Kidney glomerular epithelial cell (primary cell): ENCODE measurements at places on chromosomes 3 and 15.

- no peak for DNase-seq
Measured at GRCh38 chr3:487614-488013, 291.1 kb downstream of the CHL1 start.

GRCh38 chr15:75051191-75051608, 27.8 kb downstream of the PPCDC start:
- no peak for DNase-seq

DNA sequence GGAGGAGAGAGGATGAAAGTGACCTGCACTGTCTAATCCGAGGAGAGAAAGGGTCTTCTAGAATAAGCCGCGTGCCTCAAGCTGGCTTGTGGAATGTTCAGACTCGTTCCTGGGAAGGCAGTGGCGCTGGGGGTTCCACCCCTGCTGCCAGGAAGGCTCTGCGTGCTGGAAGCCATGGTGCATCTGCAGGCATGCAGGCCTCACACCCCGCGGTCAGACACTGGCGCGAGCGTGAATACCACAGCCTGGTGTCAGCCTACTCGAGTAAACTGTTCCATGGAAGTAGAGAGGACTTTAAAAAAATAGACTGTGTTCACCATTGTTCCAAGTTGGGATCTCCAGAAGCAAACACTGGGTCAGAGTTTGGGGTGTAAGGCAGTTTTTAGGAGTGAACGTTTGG, 25.9 kb upstream of the GABRG3 start:
- no peak for DNase-seq

GRCh38 chr3:59499000-59499399, 449.2 kb upstream of the CFAP20DC start:
- DNase-seq = no peak

DNA sequence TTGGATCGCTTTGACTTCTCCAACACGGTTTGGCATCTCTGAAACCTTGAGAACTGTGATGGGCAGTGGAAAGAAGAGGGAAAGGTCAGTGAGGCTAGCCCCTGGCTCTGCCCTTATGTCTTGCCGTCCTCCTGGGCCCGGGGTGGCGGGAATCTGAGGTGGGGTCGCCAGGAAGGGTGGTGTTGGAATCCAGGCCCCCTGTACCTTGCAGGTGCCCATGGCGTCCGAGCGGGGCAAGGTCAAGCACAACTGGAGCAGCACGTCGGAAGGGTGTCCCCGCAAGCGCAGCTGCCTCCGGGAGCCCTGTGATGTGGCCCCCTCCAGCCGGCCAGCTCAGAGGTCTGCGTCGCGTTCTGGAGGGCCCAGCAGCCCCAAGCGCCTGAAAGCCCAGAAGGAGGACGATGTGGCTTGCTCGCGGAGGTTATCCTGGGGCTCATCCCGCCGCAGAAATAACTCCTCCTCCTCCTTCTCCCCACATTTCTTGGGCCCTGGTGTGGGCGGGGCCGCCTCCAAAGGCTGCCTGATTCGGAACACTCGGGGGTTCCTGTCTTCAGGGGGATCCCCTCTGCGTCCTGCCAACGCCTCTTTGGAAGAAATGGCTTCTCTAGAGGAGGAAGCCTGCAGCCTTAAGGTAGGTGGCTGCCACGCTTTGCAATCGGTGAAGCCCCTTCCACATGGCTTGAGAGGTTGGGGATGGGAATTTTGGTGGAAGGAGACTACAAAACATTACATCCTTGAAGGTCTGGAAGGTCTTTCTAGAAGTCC, 907 bp downstream of the TATDN2 start:
- no peak for DNase-seq

GRCh38 chr3:11774296-11774877, 72.3 kb downstream of the TAMM41 start:
- DNase-seq = peak; percentile 36

DNA sequence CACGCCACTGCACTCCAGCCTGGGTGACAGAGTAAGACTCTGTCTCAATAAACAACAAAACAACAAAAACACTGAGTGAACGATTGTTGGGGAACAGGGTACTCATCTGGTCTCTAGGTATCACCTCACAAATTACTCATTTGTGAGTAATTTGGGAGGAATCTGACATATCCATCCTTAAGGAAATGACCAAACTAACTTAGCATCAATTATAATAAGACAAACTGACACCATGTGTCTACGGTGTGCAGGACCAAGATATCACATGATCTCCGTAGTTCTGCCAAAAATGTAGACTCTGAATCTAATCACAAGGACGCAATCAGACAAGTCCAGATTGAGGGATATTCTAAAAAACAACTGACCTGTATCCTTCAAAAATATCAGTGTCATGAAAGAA, 12.0 kb upstream of the DAPK2 start:
- no peak for DNase-seq

- no peak for DNase-seq
Measured at GRCh38 chr3:129756871-129757270, 136.6 kb downstream of the TMCC1 start.

DNA sequence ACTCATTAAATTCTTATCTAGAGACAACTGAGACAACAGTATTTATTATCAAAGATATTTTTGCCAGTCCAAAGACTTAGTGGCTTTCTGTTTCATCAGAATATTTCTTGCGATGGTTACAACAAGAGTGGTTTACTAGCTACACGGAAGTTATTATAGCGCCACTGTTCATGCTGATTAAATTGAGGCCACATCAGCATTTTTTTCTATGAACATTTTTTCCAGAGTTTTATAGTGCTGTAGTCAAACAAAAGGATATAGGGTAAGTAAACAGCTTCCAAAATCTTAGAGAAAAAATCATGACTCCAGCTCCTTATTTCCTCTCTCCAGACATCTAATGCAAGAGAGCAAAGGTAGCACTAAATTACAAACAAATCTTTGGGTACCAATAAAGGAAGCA, 1264.4 kb downstream of the ZPLD1 start:
- no peak for DNase-seq

- no peak for DNase-seq
Measured at GRCh38 chr3:138846262-138846791, 11.6 kb upstream of the PIK3CB start.

DNA sequence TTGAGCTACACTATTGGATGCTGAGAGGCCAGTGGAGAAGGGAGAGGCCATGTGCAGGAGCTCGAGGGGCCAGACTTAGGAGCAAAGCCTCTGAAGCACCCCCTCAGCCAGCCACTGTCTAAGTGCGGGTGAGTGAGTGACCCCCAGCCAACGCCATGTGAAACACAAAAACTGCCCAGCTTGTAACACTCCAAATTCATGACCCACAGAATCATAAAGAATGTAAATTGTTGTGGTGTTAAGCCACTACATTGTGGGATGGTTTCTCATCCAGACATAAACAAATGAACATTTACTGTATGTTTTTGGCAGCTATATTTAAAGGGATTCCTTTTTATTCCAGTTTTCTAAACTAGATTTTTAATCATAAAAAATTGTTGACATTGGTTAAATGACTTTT, 27.2 kb upstream of the TMEM158 start:
- no peak for DNase-seq

GRCh38 chr3:69823743-69824142, 84.5 kb downstream of the MITF start:
- no peak for DNase-seq

DNA sequence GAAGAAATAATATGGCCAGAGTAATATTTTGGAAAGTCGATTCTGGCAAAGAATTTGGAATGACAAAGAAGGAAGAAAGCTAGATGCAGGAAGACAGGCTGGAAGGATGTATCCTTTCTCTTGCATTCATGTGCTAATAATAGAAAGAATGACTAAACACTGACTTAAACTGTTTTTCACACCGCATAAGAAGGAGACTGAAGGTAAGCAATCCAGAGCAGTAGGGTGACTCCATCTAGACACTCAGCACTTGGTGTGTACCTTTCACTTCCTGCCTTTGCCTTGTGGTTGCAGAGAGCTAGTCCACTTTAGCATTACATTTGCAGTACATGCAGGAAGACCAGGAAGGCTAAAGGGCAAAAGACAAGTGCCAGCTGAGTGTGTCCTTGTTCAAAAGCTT, 234.6 kb downstream of the RBMS3 start:
- DNase-seq = peak; percentile 74

DNA sequence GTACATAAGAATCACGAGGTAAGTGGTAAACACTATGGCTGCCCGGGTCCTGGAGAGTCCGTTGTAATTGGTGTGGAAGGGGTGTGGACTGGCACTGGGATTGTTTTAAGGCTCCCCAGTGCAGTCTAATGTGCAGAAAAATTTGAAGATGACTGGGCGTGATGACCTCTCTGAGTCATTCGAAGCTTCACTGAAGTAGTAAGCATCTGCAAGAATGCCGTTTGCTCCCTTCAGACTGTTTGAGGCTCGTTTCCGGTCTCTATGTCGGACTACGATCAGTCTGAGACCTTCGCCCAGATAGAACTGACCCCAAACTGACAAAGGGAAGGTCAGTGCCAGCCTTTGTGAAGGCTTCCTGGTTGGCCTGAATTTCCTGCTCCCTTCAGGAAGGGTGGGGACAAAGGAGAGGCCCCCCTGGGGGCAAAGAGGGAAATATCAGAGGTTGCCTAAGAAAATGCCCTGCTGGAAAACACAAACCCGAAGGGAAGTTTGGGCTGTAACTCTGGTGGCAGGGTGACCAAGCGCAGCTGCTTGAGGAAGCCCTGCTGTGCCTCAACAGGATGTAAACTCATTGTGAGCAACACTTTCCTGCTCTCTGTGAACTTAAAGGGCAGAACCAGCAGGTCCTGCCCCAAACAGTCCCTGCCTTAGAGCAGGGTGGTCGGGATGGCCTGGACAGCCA, 34.6 kb downstream of the BTD start:
- DNase-seq = peak; percentile 9

DNA sequence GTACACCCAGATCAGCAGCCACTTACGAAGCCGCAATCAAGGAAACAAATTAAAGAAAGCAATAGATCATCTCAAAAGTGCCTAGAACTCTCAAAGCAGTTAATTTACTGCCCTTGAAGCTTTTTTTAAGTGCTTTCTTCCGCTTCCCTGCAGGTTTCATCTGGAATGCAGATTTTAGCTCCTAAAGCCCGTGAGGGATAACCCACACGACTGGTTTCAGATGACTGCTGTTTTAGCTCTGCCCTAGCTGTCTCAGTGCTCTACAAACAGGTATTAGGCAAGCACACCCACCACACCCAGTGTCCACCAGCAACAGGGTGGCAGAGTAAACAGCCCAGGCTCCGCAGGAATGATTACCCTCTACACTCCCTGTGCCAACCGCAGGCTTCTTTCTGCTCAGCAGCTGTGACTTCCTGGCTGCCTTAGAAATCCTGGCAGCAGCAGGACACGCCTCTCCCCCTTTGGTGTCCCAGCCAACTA, 126.0 kb downstream of the FMN1 start:
- DNase-seq = peak; percentile 94

GRCh38 chr3:195291121-195291520, 20.2 kb upstream of the XXYLT1 start:
- no peak for DNase-seq

DNA sequence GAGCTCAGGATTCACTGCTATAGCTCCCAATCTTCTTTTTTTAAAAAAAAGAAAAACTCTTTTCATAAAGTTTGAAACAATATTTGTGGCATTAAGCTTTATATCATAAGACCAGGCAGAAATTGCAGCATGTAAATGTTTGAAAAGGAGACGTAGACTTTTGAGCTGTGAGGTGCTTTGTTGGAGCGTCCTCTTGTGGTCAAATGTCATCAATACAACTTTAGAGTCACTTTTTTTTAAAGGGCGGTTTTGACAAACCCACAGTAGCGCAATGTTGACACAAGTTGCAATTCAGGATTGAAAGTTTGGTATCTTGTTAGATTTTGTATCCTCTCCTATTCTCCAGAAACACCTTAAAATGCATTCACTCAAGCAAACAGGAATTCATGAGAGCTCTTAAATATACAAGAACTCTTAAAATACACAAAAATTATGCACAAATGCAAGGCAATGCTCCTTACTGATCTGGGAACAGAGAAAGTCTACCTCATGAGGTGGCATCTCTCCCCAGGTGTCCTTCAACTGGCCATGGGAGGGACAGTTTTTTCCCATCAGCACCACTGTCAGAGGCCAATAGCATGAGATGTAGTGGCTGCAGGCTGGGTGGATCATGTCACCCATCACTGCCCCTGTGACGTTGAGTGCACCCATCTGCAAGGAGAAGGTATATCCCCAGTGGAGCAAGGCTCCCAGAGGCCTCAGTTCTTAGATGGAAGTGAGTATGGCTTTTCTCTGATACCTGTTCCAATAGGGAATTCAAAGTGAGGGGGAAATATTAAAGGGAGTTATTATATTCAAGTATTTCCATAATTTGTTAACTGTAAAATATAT, 70.7 kb downstream of the ANXA2 start:
- peak; percentile 26 for DNase-seq

GRCh38 chr3:85706130-85706529, 747.3 kb downstream of the CADM2 start:
- DNase-seq = no peak

GRCh38 chr3:118799303-118799702, 235.3 kb downstream of the IGSF11 start:
- DNase-seq = no peak

GRCh38 chr3:57646723-57647122, 46.2 kb downstream of the DENND6A start:
- peak; percentile 22 for DNase-seq

- DNase-seq = no peak
Measured at GRCh38 chr3:194935061-194935460, 249.4 kb downstream of the FAM43A start.
